ENCODE measurements at places on chromosomes 12 and 14. TPM values are rescaled to one million over a fixed set of nuclear protein-coding genes. Genes with fewer than 3 reads are reported as not detected.

- no peak for DNase-seq
These were observed 17.7 kb downstream of the CLEC2D start for GRCh38 chr12:9687228-9687627.

INSM2 gene
- not detected for polyA plus RNA-seq

EGLN3 gene
- polyA plus RNA-seq, result 7.4 TPM

DNA sequence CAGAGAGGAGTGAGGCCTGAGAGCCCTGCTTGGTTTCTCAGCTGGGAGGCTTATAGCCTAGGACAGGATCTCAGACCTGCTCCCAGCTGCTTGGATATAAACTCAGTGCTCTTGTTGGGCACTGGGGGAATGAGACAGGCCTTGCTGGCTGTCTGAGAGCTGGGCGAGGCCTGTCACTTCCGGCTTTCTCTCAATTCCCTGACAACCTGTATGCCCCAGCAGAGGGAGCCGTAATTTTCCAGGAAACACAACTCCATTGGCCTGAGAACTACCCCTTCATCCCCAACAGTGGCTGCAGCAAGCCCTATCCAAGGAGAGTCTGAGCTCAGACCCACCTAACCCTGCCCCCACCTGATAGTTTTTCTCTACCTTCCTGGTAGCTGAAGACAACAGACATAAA lies 258.3 kb upstream of the STXBP6 start:
- no peak for DNase-seq

DNA sequence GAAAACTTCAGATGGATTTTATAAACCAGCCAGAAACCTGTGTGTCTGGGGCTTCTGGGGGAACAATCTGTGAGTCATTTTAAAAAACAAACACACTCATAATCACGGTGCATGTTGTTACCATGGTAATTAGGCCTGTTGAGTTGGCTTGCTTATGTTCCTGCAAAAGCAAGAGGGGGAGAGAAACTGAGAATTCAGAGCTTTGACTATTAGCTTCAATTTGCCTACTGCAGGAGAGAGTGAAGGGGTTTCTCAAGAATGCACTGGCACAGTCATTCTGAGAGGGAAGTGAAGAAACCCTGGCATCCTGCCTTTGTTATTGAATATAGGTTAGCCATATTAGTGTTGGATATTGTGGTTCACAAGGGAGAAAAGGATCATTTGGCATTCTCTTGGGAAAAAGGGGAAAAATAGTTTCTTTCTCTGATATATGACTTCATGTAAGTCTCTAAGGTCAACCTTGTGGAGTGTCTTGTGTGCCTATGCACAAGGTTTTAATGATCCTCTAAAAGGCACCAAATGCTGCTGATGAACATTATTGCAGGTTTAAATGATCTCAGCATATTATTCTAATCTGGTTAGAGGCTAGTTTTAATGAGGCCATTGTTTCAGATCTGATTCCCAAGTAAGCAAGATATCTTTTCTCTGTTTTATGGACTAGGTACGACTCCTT lies 12.9 kb downstream of the GNG2 start:
- no peak for DNase-seq

TMPO gene
- polyA plus RNA-seq, result 13.1 TPM

AQP2 gene
- not detected for polyA plus RNA-seq
